Renal cortical epithelial cell (primary cell): ENCODE measurements at places on chromosomes 3 and 15.
A peak's percentile ranks its signal among the peaks of the same experiment; 100 is the strongest.

DNA sequence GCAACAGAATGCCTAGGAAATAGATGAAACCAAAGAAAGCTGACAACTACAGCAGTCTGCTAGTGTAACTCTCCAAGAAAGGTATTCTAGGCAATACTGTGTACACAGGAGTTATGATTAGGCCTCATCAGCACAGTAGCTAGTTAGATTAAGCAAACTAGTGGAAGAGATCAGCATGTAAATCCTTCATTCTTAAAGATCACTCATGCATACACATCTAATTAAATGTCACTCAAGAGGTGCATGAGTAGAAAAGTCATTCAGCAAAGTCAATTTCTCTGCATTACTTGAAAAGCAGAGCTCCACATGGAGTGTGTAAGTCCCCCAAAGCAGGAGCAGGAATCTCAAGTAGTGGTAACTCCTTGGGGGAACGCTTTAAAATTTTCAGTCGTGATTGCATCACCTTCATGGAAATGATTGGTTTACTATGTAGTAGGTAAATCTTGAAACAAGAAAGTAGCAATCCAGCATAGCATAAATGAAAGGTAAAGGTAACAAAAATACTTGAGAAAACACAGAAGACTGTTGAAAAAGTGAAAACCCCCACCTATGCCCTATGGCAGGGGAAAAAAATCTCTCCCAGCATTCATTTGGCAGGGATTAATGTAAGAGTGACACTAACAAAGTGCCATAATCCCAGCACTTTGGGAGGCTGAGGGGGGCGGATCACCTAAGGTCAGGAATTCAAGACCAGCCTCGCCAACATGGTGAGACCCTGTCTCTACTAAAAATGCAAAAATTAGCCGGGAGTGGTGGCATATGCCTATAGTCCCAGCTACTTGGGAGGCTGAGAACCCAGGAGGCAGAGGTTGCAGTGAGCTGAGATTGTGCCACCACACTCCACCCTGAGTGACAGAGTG is 29.4 kb upstream of the PPIB start:
- DNase-seq: peak; percentile 51

DNA sequence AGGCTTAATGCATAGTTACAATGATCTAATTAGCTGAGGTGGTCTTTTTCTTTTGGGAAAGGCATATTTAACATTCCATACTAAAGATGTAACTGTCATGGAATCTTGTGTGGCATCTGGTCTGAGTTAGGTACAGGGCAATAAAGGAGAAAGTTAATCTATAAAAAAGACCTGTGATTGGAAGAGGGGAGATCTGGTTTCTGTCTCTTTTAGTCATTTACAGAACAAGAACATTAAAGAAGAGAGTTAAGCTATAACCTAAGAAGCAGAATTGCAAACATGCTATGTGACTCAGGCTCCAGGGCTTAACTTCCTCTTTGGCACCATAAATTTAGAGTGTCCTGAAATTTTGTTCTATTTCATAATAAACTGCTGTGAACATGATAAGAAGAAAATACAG is 47.2 kb upstream of the MME start:
- DNase-seq: peak; percentile 17

- DNase-seq: peak; percentile 99
Measured at GRCh38 chr3:171284308-171285075, 175.7 kb downstream of the TNIK start.

DNA sequence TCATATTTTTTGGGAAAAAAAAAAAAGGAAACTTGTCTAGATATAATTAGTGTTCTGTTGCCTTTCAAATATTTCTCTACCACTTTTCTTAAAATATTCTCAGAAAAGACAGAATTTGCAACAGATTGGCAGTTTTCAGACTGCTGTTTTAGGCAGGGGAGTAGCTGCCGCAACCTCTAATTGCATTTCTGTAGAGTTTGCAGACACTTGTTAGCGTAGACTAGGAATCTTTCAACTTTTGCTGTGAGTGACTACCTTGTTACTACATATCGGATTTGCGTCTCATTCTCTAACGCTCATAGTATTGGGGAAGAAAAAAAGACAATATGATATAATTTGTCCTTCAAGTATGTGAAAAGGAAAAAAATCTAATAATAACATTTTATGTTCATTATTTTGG is 10.7 kb downstream of the TGFBR2 start:
- DNase-seq: no peak

GRCh38 chr3:142844339-142844977 is 44.4 kb downstream of the PCOLCE2 start:
- peak; percentile 66 for DNase-seq

DNA sequence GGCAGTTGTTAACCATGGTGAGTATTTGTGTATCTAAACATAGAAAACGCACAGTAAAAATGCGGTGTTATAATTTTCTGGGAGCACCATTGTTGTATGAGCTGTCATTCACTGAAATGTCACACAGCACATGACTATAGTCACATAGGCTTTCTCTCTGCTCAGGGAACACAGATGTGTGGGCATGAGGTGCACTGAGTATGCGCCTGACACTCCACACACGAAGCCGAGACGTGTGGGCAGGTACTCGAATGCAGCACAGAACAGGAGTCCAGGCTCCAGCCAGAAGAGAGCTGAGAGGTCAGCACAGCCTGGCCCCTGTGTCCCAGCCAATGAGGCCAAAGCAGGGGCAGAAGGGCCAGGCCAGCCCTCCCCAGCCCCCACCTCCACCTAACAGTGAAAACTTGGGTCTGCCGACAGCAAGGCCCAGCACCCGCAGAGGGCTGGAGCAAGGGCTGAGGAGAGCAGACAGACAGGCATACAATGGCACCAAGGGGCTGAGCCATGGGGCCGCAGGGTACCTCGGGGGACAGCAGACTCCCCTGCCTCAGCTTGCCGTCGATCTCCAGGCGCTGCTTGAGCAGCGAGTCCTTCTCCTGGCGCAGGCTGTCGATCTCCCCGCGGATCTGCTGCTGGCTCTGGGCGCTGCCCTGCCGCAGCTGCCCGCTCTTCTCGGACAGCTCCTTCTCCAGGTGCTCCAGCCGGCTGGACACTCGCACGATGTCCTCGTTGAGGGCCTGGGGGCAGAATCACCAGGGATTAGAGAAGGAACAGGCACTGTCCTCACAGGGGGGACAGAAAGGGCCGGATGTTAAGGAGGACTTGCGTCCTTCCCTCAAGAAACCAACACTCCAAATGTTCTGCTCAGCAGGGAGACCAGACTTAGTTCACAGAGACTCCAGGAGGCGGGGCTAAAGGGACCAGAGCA is 24.0 kb downstream of the KIF7 start:
- DNase-seq: no peak

DNA sequence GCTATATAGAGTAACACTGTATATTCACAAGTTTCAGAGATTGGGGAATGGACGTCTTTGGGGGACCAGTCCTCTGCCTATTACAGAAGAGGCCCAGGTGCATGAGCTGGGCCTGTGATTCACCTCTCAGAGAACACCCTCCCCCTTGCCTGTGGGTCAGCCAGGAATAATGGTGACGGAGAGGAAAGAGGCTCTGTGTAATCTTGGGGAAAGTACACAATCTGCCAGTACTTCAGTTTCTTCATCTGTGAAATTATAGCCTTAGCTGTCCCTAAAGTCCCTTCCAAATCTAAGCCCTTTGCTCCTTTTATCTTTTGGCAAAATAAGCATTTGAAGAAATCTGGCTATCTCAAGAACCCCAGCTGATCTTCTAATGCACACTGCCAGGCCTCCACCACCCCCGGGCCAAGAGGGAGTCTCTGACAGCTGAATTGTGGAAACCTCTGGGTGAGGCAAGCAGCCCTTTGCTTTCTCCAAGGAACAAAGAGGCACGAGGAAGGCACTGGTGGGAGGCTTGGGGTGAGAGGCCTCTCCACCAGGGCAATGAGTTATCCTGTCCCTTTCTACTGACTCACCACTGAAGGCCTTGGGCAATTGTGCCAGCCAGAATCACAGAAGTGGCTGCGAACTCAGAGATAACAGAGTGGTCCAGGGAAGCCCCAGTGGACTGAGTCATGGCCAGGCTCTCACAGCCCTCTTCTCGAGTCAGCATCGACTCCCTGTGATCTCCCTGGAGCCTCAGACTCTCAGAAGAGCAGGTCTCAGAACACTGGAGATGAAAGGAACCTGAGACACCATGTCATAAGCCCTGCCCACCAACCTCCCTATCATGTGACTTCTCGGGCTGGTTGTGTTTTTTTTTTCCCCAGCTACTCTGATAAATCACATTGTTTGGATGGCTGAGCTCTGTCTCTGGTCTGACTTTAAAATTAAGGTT is 31.8 kb downstream of the CCNL1 start:
- DNase-seq: peak; percentile 94

GRCh38 chr3:81585056-81585455 is 176.4 kb downstream of the GBE1 start:
- no peak for DNase-seq

- peak; percentile 16 for DNase-seq
Measured at GRCh38 chr3:119861681-119862080, 79.8 kb downstream of the NR1I2 start.

DNA sequence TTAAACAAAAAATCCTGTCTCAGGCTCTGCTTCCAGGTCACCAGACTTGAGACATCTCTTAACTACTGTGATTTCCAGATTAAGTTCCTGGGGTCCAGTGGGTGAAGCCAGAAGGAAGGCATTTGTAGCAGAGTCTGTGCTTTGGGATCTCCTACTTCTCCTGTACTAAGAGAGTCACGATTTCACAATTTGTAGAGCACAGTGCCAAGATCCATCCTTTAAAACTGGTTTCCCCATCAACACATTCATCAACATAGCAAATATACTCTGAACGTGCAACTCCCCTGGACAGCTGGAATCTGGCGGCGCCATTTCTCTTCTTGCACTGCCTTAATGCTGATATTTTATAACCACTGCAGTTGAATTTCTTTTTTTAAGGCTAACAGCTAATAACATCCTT is 33.2 kb downstream of the CDCP1 start:
- peak; percentile 49 for DNase-seq

GRCh38 chr3:25782938-25783660 is at the start of gene NGLY1:
TSS of gene NGLY1 (minus strand) at chr3:25783443. CDS start at chr3:25783390, 53 bp downstream.
- DNase-seq: peak; percentile 44

GRCh38 chr15:73357999-73358665 is 10.6 kb downstream of the HCN4 start:
- DNase-seq: peak; percentile 7

- no peak for DNase-seq
Measured at GRCh38 chr15:93771196-93772030, 459.9 kb upstream of the MCTP2 start.

DNA sequence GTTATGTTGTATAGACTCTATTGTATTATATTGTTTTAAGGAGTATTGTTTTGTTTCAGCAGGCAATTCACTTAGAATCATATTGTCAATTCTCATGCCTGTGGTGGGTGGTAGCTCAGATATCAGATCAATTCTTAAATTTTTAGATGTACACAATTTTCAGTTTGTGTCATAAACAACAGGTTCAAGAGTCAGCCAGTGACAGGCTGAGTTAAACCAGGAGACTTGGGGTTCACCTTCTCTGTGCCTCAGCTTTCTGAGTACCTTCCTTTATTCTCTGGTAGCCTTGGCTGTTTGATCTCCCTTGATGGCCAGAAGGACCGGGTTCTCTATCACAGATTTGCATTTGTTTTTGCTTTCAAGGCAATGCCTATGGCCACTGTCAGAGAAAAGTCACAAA is 199.9 kb upstream of the KCNMB2 start:
- DNase-seq: no peak

- DNase-seq: peak; percentile 73
Measured at GRCh38 chr15:80567721-80568157, 127.4 kb upstream of the ABHD17C start.

DNA sequence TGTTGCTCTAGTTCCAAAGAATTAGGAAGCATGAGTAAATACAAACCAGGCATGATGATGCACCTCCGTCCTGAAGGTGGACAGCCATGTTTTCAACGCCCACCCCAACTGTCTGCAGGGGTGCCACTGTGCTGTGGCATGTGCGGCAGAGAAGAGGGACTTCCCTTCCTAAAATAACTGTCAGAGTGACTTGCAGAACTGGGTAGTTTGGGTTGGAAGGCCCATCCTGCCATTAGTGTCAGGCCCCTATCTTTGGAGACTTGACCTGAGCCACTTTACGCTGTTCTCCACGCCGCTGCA is 17.4 kb upstream of the STAB1 start:
- DNase-seq: no peak

DNA sequence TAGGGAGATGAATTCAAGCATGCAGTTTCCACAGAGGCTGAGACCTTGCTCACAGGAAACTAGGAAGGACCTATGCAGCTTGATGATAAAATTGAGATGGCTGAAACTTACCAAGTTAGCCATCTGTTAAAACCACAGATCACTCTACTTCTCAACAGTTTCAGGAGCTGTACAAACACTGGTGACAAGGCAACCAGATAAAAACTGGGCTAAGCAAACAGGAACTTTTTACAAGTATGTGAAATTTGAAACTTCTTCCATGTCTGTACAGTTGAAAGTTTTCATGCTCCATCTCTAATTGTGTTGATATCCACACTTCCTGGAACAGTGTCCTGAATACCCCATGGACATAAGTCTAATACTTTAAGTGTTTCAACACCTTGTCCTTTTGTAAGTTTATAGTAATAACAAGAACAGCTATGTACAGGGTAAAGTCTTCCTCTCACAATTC is 78.2 kb downstream of the FAIM start:
- peak; percentile 92 for DNase-seq

GRCh38 chr3:127483902-127484591 is 106.5 kb downstream of the TPRA1 start:
- DNase-seq: no peak

DNA sequence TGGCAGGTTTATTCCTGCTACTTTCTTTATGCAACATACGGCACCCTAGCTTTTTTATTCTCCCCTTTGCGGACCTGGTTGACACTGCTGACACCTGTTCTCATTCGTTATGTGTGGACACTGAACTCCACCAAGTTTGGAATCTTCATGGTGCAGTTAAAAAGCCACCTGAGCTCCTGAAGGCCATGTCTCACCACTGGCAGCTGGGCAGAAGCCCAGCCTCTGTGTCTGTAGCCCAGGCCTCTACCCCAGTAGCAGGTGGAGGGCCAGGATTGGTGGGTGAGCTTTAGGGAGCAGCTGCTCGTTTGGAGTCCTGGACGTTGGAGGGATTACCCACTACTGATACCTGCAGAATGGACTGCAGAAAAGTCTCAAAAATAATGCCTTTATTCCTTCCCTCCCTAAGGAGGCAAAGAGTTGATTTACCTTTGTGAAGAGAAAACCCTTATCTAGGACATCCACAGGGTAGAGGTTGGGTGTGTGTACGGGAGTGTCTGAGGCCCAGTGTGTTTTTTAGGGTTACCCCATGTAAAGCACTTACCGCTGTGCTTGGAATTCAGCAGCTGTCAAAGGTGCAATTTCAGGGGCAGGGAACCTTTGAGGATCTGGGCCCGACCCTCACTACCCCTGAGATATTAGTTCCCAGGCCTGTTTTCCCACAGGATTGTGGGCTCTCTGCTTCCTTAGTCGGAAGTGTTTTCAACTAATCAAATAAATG is 637 bp upstream of the CCNDBP1 start:
- DNase-seq: no peak
